ENCODE measurements at places on chromosomes 16 and 17. TPM values are rescaled to one million over a fixed set of nuclear protein-coding genes. Genes with fewer than 3 reads are reported as not detected.

DNA sequence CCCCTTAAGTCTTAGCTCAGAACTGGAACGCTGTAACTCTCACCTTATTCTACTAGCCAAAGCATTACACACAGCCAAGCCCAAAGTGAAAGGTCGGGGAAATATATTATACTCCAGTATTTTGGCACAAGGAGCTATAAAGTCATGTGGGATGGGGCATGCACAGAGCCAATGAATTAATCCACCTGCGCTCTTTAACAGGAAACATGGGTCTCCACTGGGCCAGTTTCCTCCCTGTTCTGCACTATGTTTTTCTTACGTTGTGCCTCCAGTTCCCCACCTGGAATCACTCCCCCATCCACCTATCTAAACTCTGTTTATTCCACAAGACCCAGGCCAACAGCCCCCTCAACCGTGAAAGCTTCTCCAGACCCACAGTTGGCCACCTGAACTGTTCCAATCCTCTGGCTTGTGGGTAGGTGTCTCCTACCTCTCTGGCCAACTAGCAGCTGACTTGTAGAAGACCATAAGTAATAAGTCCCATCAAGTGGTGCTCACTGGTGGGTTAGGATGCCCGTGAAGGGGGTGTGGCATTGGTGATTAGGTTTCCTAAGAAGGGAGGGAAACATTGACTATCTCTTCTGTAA, 286.9 kb downstream of the NPIPA8 start:
- no peak for DNase-seq
- H3K36me3 ChIP-seq = no peaks in the 10 kb centered on the region
- H3K27ac ChIP-seq = no peak overlapping the region

DNA sequence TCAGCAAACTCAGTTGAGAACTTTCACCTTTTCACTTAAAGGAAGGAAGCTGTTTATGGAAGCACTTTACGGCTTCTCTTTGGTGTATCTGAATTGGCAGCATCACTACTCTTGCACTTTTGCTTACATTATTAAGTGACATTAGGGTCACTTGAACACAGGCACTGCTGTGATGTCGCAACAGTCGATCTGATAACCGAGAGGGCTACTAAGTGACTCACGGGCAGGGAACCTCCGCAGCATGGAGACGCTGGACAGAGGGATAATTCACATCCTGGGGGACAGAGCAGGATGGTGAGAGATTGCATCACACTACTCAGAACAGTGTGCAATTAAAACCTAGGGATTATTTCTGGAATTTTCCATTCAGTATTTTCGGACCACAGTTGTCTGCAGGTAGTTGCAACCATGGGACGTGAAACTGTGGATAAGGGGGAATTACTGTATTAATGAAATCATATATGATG, 56.5 kb downstream of the DNAH2 start:
- no peaks in the 10 kb centered on the region for H3K27me3 ChIP-seq
- no peaks in the 10 kb centered on the region for H3K36me3 ChIP-seq
- DNase-seq = no peak

DNA sequence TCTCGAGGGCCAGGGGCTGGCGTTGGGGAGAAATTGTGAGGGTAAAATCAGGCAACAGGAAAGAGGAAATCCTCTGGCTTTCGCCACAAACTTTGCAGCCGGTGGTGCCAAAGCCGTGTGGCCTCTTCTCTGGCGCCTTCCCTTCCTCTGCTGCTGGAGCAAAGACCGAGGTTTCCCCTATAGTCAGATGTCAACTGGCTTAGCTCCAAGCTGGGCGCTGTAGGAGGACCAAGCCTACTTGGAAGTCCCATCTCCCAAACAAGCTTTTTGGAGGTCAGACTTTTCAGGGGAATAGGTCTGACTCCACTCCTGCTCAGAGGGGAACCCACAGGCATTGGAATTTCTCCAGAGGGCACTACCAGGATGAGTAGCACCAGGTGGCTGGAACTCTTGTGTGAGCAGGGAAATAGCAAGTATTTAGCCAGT, 5.0 kb downstream of the IGFBP4 start:
- no peaks in the 10 kb centered on the region for H3K27me3 ChIP-seq
- peak; percentile 66 for DNase-seq
- peaks cover 4% of the 10 kb centered on the region for H3K36me3 ChIP-seq
- H3K4me1 ChIP-seq = peaks cover 71% of the 10 kb centered on the region

DNA sequence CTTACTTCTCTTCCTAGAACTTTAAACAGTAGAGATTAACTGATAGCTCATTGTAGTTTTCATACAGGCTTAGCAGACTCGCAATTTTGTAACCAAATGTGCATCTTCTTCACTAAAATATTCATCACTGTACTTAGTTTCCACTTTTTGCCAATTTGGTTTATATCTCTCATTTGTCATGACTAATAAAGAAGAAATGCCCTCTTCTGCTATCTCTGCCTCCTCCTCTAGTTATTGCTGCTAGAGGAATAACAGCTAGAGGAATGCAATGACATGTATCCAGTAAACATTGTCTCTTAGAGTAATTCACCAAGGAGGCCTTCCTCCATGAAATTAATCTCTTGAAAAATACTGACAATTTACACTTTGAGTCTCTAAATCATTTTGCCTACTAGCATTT, 115.5 kb upstream of the COX10 start:
- no peaks in the 10 kb centered on the region for H3K4me1 ChIP-seq
- no peak overlapping the region for H3K27ac ChIP-seq
- no peak overlapping the region for H3K4me3 ChIP-seq
- H3K27me3 ChIP-seq = no peaks in the 10 kb centered on the region

- H3K36me3 ChIP-seq = no peaks in the 10 kb centered on the region
- no peak overlapping the region for H3K27ac ChIP-seq
- no peak overlapping the region for H3K4me3 ChIP-seq
- no peaks in the 10 kb centered on the region for H3K27me3 ChIP-seq
- no peaks in the 10 kb centered on the region for H3K4me1 ChIP-seq
These were observed 372.3 kb downstream of the SEC14L1 start for GRCh38 chr17:77513045-77513444.

GRCh38 chr16:85195900-85196772, 83.9 kb upstream of the CIBAR2 start:
- no peaks in the 10 kb centered on the region for H3K36me3 ChIP-seq
- H3K27me3 ChIP-seq = no peaks in the 10 kb centered on the region
- H3K4me3 ChIP-seq = no peak overlapping the region

DNA sequence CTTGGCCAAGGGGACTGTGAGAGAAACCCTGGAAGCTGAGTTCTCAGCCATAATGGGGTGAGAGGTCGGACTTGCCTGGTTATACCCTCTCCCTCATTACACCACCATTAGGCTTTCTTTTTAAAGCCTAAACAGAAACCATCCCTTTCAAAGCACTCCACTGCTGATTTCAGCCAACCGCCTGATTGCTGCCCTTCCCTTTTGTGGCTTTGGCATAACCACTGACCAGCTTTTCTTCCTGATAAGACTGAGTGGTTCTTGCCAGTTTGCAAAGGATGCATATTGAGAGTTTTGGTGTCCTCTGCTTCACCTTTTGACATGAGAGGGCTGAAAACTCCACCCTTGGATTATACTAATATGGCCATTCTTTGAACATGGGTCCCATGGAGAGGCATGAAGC, 308.2 kb upstream of the GOT2 start:
- no peaks in the 10 kb centered on the region for H3K27me3 ChIP-seq
- DNase-seq = no peak
- H3K4me3 ChIP-seq = no peak overlapping the region
- no peak overlapping the region for H3K27ac ChIP-seq
- H3K4me1 ChIP-seq = no peaks in the 10 kb centered on the region

DNA sequence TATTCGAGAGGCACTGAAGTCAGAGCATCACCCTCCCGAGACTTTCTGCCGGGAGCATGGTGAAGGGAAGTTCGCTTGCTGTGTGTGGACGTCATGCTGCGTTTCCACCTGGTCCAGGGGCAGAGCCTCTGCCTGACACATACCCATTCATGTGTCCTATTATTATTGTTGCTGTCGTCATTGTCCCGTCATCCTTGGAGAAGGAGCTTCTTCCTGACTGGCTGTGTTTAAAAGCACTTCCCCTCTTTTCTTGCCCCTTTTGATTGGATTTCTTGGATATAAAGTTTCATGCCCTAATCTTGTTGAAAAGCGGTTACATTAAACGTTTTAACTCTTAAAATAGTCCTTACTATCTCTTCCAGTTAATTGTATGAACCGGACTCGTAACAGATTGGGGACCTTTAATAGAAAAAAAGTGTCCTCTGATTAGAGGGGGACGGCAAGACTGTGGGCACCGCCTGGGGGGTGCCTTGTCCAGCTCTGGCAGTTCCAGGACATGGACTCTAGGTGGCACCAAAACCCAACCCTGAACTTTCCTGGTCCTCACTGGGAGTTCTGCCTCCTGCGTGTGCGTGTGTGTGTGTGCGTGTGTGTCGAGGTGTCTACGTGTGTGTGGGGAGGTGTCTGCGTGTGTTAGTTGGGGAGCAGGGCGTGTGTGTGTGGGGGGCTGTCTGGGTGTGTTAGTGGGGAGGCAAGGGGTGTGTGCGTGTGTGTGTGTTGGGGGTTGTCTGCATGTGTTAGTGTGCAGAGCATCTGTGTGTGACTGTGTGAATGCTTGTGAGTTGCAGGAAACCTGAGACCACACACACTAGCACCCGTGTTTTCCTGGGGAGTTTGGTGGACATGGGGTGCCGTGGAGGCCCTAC, 133.3 kb upstream of the CIBAR2 start:
- no peaks in the 10 kb centered on the region for H3K27me3 ChIP-seq
- no peak overlapping the region for H3K27ac ChIP-seq
- no peaks in the 10 kb centered on the region for H3K4me1 ChIP-seq
- H3K4me3 ChIP-seq = no peak overlapping the region
- H3K36me3 ChIP-seq = no peaks in the 10 kb centered on the region

- peaks cover 28% of the 10 kb centered on the region for H3K4me1 ChIP-seq
- H3K4me3 ChIP-seq = no peak overlapping the region
- no peaks in the 10 kb centered on the region for H3K36me3 ChIP-seq
- H3K27ac ChIP-seq = no peak overlapping the region
These were observed 2.3 kb downstream of the TMEM186 start for GRCh38 chr16:8795091-8795490.

GRCh38 chr17:58136669-58137279, 11.4 kb upstream of the OR4D1 start:
- no peak overlapping the region for H3K4me3 ChIP-seq
- H3K4me1 ChIP-seq = no peaks in the 10 kb centered on the region
- H3K27ac ChIP-seq = no peak overlapping the region
- DNase-seq = peak; percentile 17
- H3K36me3 ChIP-seq = no peaks in the 10 kb centered on the region

DNA sequence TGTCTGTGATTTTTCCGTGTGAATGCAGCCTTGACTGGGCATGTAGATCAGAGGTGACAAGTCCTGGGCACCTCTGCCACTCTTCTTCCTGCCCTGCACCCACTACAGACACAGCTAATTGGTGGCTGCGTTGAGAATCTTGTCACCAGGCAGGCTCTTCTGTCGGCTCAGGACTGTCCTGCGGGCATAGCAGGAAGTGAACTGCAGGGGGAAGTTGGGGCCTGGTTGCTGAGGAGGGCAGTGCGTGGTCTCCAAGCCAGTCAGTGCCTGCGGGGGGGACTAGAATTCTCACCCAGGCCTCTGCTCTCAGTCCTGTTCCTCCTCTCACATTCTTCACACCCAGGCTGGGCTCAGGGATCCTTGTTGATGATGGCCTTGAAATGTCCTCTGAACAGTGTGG, 50.5 kb downstream of the JPH3 start:
- H3K36me3 ChIP-seq = no peaks in the 10 kb centered on the region
- H3K4me3 ChIP-seq = no peak overlapping the region
- no peaks in the 10 kb centered on the region for H3K4me1 ChIP-seq
- H3K27me3 ChIP-seq = no peaks in the 10 kb centered on the region
- no peak for DNase-seq

DNA sequence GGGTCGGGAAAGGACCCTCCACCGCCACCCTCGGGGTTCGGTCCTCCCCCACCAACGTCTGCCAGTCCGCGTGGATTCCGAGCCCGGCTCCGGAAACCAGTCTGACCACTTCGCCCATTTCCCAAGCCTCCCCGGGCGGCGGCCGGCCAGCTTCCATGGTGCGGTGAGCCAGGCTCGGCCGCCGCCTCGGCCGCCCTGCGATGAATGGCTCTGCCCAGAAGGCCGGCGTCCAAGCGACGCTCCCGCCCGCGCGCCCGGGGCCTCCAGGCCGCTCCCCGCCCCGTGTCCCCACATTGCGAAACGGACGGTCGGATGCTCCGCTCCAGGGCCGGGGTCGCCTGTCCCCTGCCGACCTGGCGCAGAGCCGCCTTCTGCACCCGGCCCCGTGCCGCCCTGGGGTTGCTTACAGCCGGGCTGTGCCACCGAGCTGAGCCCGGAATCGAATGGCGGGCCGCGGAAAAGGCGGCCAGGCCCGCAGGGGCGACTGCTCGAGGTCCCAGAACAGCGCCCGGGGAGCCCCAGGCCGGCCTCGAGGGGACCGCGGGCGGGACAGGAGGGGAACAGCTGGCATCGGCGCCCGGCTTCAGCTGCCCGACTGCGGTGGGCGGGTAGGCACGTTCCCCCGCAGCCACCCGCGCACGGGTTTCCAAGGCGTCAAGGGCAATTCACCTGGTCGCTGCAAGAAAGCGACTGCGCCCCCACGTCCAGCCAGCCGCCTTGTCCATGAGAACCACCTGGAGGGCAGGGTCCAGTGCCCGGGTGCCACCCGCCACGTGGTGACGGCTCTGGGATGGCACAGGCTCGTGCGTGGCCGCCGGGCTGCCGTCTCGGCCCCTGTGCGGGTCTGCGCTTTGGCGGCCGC, 18.3 kb upstream of the CBX8 start:
- peak overlapping the region; percentile 12 for H3K27ac ChIP-seq
- peaks cover 52% of the 10 kb centered on the region for H3K4me1 ChIP-seq
- peaks cover 34% of the 10 kb centered on the region for H3K27me3 ChIP-seq
- no peaks in the 10 kb centered on the region for H3K36me3 ChIP-seq
- peak; percentile 90 for DNase-seq

DNA sequence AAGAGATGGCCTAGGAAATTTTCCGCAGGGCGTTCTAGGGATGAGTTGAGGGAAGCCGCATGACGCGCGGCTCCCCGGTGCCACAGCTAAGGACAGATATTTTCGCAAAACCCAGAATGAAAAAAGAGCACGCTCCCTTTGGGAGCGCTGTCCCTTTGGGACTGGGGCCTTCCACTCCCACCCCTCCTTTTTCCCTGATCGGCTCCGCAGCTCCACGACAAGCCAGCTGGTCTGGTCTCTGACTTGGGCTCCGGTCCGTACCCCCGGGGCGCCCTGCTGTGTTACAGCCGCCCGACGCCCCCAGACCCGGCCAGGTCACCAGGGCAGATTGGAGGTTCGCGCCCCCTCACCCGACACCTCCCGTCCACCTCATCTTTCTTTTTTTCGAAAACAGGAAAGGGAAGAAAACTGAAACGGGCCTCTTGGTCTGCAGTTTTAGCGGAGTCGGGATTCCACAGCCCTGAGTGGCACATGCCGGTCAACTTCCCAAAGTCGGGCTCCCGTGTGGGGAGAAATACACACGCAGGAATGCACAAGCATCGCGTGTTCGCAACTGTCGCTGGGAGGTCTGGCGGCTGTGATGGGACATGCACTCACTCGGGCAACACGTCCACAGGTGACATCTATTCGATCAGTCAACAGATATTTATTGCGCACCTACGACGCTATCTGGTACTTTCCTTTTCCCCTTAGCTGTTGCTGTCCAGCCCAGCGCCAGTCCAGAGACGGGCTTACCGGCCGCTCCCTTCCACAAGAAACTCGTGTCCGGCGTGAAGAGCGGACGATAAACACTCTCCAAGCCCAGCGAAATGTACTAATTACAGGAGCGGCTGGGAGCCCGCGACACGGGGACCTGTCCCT, 3.9 kb upstream of the SOX9 start:
- peaks cover 19% of the 10 kb centered on the region for H3K4me1 ChIP-seq
- H3K4me3 ChIP-seq = no peak overlapping the region
- H3K27ac ChIP-seq = no peak overlapping the region
- H3K36me3 ChIP-seq = no peaks in the 10 kb centered on the region

IL17C gene
- not detected for total RNA-seq

TBC1D3E gene
- total RNA-seq = not detected

ARHGAP23 gene
- total RNA-seq = 40.8 TPM

CCDC154 gene
- total RNA-seq = 0.27 TPM

TNFRSF13B gene
- not detected for total RNA-seq

ARL5C gene
- not detected for total RNA-seq

ANKRD13B gene
- 5.8 TPM for total RNA-seq

CLEC19A gene
- total RNA-seq = not detected

Data from thyroid gland (tissue), 4 donors.